NCI-H2029 treated with DMSO at 0.1 percent for 48 hours (cell line): ENCODE measurements at places on chromosomes 7 and 10.

DNA sequence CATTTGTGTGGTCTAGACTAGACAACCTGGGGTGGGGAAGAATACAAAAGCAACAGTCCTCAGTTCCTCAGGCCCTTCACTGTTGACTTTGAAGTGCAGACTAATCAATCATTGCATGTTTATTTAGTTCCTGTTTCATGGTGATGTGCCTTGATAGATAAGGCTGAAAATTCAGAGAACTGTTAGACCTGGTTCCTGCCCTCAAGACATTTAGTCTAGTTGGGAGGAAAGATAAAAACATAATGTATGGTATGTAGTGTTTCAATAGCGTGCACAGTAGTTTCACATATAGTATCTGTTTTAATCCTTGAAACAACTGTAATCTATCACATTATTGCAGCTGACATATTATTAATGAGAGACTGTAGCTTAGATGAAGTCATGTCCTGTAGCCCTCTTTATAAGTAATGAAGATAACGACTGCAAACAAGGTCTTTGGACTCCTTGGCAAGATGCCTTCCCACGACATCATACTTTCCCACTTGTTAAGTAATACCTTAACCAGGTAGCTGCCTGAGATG, 124.0 kb downstream of the CELF2 start:
- no peak for DNase-seq

DNA sequence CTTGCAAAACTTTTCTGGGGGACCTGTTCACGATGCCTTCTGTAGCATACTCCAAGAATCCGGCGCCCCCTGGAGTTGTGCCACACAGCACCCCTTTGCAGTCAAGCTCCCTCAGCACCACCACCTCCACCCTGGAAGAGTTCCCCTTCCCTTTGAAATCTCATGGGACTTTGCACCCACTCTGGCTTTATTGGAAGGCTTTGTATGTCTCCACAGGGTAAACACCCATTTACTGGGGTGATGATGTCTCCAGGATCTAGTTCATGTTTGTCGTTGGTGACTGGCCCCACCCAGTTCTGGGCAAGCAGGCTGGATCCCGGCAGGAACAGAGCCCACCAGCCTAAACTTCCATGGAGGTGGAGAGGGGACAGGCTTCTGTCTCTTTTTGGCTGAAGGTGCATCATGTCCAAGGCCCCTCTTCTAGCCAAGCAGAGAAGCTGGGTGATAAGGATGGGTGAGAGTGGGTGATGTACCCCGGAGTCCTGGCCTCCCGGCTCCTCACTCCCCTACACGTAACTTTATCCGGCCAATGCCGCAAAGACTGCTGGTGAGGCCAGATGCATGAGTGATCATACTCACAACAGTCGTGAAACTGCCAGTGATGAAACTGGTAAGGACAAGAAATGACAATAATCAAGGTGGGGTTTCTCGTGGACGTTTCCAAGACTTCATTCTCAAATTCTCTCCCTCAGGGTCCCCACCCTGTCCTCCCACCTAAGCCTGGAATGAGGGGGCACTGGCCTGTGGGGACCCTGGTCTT, 695 bp upstream of the CLDN4 start:
- no peak for DNase-seq

DNA sequence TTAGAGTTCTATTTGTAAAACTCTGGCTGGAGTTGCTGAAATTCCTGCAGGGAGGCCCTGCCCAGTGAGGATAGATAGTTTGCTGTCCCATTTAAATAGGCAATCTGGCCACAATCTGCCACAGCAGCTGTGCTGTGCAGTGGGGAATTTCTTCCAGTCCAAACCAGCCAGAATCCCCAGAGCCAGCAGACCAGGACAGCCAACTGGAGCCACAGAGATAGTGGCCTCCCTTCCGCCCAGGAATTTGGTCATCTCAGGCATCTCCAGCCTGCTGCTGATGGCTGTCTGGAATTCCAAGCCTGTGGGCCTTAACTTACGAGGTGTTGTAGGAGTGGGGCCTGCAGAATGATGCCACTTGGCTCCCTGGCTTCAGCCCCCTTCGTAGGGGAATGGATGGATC, 643.4 kb downstream of the DNAJB9 start:
- DNase-seq, result no peak

DNA sequence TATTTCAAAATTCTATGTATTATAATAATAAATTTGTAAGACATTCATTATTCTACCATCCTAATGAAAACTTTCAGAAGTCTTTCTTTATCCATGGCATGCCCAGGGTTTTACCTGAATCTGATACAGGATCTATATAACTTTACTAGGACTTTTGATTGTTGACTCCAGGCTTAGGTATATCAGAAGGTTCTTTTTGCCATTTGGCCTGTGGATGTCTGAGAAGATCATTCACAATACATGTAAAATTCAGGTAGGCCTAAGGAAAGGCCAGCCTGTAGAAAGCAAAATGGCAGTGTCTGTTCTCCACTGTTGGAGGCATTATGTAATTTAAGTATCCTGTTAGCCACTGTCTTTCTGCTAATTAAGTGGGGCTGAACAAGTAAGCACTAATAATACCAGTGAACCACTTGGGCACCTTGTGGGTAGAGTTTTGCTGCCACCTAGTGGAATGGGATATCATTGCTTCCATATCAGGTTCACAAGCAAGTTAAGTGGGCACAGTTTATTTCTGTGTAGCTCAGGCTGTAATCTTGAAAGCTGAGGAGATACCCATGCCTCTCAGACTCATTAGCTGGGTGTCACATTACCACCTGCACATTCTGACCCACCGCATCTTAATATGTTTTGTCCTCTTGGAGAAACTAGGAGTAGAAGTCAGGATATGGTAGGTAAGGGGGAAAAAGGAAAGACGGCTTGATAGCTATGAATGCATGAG, 105.5 kb downstream of the SEPTIN7 start:
- peak; percentile 60 for DNase-seq

DNA sequence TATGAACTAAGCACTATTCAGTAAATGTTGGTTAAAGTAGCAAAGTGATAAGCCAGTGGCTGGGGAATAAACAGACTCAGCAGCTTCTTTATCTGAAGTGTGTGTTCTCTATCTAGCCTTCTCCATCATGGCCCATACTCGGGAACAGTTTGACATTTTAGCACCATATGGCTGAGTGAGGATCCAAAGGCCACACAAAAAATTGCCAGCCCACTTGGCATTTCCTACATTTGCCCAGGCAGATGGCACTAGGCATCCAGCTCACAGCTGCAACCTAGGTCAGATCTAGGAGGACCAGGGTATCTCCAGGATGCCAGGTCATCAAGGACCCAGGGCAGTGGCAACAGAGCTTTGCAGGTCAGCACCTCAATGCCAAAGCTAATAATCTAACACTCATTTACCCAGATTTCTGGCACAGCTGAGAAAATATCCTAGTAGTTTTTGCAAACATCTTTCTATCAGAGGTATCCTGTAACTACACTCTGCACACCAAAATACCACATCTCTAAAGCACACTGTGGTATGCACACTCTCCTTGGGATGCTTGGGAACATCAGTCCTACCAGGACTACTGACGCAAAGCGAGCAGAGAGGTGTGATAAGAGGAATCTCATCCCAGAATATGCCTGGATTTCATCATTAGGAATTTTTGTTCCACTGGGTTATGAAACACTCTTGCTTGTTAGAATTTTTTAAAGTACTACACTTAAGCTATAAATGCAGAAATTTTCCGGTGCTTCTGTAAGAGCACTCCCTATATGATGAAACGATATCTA, 61.7 kb downstream of the DOCK4 start:
- no peak for DNase-seq

DNA sequence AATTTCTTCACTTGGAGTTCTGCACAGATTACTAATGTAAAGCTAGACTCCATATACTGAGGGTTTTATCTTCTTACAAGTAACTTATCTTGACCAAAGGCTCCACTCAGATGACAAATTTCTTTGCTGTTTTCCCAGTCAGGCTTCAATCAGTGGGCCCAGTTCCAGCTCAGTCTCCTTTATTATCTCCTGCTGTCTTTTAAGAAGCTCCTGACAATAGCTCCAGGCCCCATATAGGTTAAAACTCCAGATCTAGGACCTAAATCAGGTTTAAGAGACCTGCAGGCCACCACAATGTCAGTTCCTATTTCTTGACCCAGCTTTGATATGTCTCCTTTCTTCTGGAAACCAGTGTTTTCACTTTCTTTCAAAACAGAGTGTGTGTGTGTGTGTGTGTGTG, 165.2 kb downstream of the RELN start:
- no peak for DNase-seq

DNA sequence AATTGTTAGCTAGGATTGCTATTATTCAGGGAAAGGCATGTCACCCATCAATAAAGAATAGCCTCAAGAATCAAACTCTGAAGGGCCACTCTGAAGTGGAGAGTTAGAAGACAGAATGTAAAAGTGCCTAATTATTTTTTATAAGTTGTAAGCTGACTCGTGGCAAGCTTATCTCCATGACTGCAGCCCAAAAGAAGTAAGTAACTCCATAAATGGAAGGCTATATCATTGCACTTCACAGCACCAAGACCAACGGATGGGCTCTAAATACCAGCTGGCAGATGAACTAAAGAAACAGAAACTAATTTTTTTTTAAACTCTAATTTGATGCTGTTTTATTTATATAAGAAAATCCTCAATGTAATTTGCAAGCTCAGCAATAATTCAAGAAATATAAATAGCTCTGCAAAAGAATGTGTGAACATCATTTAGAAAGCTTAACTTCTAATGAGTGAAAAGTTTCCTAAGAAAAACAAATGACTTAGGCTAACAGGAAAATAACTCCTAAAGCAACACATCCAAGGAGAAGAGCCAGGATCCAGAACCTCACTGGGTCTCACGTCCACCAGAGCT, 165.5 kb downstream of the SNX13 start:
- DNase-seq, result no peak

- no peak for DNase-seq
These were observed 329.6 kb upstream of the NPVF start for GRCh38 chr7:25557930-25558329.

- no peak for DNase-seq
These were observed 2.7 kb downstream of the COG5 start for GRCh38 chr7:107560898-107561516.

- DNase-seq, result no peak
These were observed 162.9 kb downstream of the SH3PXD2A start for GRCh38 chr10:103692436-103692951.
